ENCODE measurements at places on chromosomes 13 and 19.

- no peak for DNase-seq
These were observed 114.2 kb downstream of the NUFIP1 start for GRCh38 chr13:44874886-44875630.

GRCh38 chr13:42056146-42056545, 7.7 kb downstream of the DGKH start:
- no peak for DNase-seq

- no peak for DNase-seq
These were observed 34.3 kb downstream of the RCBTB1 start for GRCh38 chr13:49550942-49551644.

DNA sequence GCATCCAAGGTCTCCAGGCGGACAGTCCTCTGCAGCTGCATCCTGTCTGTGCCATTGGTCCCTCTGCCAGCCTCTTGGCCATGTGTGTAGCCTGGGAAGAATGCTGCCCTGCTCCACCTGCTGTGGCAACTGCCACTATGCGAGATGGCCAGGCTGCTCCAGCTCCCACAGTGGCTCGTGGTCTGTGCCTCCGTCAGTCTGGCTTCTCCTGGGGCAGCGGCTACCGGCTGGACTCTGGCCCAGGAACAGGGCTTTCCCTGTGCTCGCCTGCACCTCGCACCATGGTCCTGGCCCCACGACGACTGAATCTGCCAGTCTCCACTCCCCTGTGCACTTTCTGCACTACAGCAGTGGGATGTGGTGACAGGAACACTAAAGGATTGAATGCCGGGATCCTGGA, 26.7 kb upstream of the FFAR2 start:
- no peak for DNase-seq

- DNase-seq, result no peak
These were observed 350.7 kb downstream of the UQCRFS1 start for GRCh38 chr19:28862238-28862637.

DNA sequence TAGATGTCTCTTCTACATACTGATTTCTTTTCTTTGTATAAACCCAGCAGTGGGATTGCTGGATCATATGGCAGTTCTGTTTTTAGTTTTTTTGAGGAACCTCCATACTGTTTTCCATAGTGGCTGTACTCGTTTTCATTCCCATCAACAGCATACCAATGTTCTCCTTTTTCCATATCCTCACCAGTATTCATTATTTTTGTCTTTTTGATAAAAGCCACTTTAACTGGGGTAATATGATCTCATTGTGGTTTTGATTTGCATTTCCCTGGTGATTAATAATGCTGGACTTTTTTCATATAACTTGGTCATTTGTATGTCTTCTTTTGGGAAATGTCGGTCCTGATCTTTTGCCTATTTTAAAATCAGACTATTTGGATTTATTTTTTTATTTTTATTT, 108.5 kb downstream of the PAN3 start:
- no peak for DNase-seq

- peak; percentile 29 for DNase-seq
These were observed 689 bp downstream of the ING1 start for GRCh38 chr13:110713981-110714796.

GRCh38 chr13:105412171-105412570, 1123.3 kb downstream of the EFNB2 start:
- no peak for DNase-seq

DNA sequence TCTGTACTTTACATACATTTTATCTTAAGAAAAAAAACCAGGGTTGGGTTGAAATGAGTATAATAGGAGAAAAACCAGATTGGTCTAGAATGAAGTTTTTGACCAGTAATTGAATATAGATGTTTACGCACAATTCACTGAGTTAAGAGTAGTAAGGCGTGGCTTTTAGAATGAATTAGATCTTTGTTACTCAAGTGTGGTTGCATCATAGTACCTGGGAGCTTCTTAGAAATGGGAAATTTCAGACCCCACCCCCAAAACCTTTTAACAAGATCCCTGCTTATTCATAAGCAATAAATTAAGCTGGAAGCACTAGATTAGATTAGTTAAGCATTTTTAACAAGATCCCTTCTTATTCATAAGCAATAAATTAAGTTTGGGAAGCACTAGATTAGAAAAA, 28.7 kb upstream of the LMO7 start:
- no peak for DNase-seq

DNA sequence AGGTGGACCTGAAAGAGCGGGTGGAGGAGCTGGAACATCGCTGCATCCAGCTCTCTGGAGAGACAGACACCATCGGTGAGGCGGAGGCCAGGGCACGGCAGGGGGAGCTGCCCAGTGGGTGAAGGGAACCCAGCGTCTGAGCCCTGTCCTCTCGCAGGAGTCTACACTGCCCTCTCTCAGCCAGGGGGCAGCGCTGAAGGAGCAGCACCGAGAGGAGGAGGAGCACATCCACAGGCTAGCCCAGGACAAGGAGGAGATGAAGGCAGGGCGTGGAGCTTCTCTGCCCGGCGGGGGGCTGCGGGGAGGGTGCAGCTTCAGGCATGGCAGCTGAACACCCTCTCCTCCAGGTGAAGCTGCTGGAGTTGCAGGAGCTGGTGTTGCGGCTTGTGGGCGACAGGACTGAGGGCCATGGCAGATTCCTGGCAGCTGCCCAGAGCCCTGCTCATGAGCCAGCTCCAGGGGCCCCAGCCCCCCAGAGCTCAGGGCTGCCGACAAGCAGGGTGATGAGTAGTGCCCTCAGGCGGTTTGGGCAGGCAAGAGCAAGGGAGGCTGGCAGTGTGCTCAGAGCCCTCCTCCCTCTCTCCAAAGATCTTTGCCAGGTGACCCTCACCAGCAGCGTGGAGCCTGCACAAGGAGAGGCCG, 31.4 kb upstream of the ZNF492 start:
- DNase-seq, result no peak

DNA sequence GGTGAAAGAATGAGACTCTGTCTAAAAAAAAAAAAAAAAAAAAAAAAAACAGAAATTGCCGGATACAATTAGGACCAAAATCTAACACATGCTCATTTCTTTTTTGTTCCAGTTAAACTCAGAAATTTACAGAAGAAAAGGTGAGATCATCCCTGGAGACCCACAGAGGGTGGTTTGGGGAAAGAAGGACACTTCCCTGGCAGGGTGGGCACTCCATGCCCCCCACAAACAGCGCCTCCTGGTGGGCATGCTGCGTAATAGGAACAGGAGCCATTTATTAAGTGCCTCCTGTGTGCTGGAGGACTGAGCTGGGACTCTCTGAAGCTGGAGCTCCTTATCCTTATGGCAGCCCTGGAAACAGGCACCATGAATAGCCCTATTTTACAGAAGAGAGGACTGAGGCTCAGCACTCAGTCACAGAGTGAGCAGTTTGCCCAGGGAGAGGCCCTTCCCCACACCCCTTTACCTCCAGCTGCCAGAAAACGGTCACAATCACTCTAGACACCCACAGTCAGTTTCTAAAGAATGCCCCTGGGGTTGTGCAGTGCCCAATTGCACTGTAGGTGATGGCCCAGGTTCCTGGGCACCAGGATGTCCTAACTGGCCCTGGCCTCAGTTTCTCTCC, 10.1 kb downstream of the C19orf38 start:
- DNase-seq, result no peak
